ENCODE measurements at places on chromosomes 4 and X.

- no peak for DNase-seq
- no peaks in the 10 kb centered on the region for H3K4me1 ChIP-seq
- H3K27me3 ChIP-seq: no peaks in the 10 kb centered on the region
- H3K4me3 ChIP-seq: no peak overlapping the region
These were observed 192.6 kb downstream of the AFAP1 start for GRCh38 chr4:7747062-7747385.

DNA sequence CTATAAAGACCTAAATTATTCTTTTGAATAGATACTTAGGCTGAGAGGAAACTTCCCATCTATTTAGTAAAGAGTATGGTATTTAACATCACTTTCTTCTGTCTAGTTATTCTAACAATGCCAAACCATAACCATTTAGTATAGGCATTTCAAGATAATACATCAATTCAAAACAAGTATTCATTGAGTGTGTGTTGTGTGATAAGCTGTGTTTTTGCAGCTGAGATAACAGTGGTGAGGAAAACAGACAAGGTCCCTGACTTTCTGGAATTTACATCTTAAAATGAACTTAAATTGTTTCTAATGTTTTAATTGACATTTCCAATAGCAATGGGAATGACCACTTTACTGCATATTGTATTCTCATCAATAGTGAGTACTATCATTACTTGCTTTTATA lies 22.4 kb upstream of the TSPAN5 start:
- H3K27ac ChIP-seq: no peak overlapping the region
- H3K4me1 ChIP-seq: no peaks in the 10 kb centered on the region
- H3K4me3 ChIP-seq: no peak overlapping the region
- DNase-seq: no peak
- no peaks in the 10 kb centered on the region for H3K27me3 ChIP-seq

GRCh38 chr4:3666263-3666662 lies 99.9 kb upstream of the ADRA2C start:
- H3K36me3 ChIP-seq: no peaks in the 10 kb centered on the region
- H3K27me3 ChIP-seq: peaks cover 31% of the 10 kb centered on the region
- DNase-seq: no peak
- H3K27ac ChIP-seq: no peak overlapping the region
- H3K4me3 ChIP-seq: no peak overlapping the region

GRCh38 chr4:151458148-151458547 lies 49.2 kb downstream of the FHIP1A start:
- peaks cover 32% of the 10 kb centered on the region for H3K4me1 ChIP-seq
- no peaks in the 10 kb centered on the region for H3K36me3 ChIP-seq
- H3K4me3 ChIP-seq: no peak overlapping the region

DNA sequence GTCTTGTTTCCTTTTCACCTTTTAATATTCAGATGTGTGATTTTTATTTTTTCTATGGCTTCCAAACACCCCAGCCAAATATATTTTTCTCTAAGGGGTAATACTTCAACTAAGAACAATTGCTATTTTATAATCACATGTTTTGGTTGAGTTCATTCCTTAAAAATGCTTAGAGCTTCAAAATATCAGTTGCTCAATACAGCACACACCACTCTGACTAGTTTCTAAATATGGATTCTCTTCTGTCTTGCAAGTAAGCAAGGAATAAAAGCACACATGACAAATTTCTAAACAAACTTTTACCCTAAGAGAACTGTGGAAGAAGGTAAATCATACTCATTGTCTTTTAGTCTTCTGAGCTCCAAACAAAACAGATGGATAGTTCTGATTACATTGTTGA lies 27.2 kb downstream of the ANTXR2 start:
- no peaks in the 10 kb centered on the region for H3K27me3 ChIP-seq
- no peak for DNase-seq
- no peaks in the 10 kb centered on the region for H3K36me3 ChIP-seq
- peak overlapping the region; percentile 46 for H3K27ac ChIP-seq
- H3K4me3 ChIP-seq: no peak overlapping the region

DNA sequence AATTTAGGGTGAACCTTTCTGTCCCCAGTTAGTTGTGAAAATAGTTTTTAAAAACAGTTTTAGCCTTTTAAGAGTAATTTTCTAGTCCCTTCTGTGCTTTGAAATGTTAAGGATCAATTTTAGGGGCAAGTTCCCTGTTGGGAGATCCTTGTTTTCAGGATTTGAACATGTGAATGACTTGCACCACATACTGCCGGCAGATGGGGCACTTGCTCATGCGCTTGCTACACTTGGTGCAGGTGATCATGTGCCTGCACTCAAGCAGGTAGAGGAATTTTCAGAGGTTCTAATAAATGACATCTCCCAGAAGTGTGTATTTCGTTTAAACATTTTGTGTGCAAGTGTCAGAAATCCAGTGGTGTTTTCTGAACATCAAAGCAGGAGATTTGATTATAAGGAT lies 195.9 kb downstream of the CHM start:
- no peak overlapping the region for H3K27ac ChIP-seq
- H3K4me3 ChIP-seq: no peak overlapping the region
- no peaks in the 10 kb centered on the region for H3K36me3 ChIP-seq
- no peaks in the 10 kb centered on the region for H3K4me1 ChIP-seq

DNA sequence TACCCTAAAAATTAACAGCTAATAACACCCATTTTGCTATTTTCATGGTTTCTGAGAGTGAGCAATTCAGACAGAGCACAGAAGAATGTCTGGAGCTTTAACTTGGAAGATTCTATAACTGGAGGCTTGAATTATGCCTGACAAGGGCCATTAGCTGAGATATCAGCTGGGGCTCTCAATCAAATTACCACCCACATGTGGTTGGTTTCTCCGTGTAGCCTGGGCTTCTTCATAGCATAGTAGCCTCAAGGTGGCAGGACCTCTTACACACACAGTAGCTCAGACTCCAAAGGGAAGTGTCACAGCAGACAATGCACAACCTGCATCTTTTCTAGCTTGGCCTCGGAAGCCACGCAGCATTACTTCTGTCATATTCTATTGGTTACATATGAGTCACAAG lies 127.3 kb downstream of the EFHC2 start:
- DNase-seq: no peak
- no peak overlapping the region for H3K4me3 ChIP-seq
- no peak overlapping the region for H3K27ac ChIP-seq
- H3K36me3 ChIP-seq: no peaks in the 10 kb centered on the region
- H3K27me3 ChIP-seq: no peaks in the 10 kb centered on the region

Data from suprapubic skin (tissue), 4 donors.